Stimulated activated CD8-positive, alpha-beta memory T cell treated with anti-CD3 and anti-CD28 coated beads, Interleukin-4, amount 100 ng/mL, for 4 hours (primary cell): ENCODE measurements at places on chromosomes 6 and 20.

DNA sequence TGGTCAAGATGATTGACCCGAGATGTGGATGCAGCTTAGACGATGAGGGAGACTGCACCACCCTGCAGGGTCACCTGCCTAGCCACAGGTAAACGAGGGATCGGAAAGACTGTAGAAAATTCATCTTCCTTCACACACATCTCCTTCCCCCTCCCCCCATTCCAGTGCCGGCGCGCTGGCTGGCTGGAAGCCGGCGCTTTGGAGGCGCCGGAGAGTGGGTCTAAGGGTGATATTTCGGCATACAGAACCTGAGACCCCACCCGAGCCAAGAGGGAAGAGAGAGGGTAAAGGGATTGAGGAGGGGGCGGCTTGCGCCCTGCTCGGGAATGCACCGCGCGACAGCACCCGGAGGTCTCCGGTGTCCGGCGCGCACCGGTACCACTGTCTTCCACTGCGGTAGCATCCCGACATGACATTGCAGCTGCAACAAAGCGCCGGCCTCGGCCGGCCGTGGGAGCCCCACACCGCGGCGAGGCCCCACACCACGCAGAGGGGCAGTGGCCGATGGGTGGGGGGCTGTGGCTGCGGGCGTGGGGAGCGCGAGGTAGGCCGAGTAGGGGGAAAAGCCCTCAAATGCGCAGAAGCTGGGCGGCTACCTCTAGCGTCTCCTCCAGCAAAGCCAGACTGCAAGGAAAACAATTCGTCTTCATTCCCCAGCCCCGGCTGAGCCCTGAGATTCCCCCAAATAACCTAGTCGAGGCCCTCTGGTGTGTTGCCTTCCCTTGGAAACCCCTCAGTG, 984 bp downstream of the TNFRSF21 start:
- no peak for DNase-seq

DNA sequence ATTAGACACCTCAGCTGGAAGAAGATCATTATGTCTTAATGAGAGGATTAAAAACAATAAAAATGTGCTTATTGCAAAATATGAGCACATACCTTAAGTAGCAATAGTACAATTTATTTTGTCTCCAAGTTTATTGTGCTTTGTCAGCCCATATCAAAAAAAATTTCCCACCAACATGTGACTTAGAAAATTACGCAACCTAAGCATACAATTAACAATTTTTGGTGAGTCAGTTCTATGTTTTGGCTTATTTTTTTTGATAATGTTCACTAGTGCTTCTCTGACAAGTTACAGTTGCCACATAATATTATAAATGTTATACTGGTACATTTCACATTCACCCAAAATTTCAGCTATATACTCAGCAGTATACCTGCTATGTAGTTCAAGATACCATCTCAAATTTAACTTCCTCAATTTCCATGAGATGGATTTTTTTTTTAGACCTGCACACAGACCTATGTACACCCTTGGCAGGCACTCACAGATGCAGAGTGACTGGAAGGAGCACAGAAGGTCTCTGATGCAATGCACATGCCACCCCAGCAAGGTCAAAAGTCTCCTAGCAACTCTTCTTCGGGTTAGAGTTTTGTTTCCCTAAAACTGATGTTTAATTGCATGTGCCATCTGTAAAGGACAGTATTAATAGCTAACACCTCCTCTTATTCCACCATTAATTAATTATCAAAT, 112.4 kb downstream of the PRKN start:
- DNase-seq = no peak

DNA sequence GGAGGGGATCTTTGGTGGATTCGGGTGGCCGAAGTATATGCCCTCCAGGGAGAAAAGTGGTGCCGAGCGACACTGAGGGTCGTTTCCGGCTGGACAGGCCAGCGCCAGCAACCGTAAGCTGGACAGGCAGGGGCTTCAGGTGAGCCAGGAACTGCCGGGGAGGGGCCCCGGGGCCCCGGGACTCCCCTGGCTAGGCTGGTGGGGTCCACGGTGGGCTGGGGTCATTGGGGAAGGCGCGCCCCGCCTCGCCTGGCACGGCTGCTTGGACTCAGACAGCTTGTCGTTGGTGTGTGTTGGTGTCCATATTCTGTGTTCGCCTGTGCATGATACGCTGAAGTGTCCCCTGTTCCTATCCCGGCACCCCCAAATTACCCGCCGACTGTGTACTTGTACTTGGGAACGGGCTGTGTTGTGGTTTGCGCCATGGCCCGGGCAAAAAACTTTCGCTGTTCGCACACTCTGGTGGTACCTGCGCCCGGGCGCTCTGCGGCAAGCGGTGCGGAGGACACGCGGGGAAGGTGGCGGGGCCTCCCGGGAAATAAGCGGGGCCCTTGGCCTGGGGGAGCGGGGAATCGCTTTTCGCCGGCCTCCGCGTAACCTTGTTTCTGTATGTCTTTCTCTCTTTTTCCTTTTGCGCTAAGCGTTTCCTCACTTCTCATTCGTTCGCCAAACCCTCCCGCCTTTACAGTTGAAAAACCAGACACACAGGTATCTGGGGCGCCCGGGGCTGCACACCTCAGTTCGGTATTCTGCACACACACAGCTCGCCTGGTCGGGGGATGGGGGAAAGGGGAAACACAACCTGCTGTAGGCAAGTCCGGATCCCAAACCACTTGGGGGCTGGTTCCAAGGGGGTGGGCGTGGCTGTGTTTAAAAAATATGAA, 3.2 kb downstream of the GNAS start:
- DNase-seq = no peak

- DNase-seq = no peak
Observed at GRCh38 chr6:53326372-53327016, 22.3 kb downstream of the ELOVL5 start.

- DNase-seq = no peak
Observed at GRCh38 chr6:166419286-166419685, 36.5 kb upstream of the MPC1 start.

DNA sequence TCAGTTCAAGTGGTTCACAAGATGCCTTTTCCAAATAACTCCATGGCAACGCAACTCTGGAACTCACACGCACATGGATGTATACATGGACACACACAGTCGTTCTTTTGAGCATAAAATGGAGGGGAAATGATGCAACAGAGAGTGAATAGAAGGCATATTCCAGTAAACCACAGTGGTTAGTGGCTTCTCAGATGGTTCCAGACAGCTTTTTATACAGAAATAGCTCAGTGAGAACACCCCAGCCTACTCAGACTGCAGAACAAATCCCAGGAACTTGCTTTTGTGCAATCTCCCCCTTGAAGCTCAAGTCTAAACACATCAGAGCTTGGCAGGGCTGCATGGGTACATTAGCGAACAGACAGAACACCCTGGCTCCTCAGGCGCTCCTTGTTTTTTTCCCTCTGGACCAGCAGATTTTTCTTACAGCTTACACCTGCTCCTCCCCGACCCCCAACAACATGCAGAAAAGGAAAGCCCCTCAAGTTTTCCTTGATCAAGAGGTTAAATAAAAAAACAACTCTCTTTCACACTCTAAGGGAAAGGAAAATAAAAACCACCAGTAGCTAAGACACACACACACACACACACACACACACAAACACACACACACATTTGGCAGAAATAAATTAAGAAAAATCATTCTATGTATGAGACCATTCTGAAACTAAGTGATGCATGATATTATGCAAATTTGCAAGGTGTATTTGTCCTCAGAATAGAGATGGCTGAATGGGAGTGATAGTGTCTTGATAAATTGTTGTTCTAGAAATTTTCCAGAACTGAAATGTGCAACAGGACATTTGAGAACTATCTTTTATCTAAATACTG, 51.2 kb upstream of the RANBP9 start:
- no peak for DNase-seq

DNA sequence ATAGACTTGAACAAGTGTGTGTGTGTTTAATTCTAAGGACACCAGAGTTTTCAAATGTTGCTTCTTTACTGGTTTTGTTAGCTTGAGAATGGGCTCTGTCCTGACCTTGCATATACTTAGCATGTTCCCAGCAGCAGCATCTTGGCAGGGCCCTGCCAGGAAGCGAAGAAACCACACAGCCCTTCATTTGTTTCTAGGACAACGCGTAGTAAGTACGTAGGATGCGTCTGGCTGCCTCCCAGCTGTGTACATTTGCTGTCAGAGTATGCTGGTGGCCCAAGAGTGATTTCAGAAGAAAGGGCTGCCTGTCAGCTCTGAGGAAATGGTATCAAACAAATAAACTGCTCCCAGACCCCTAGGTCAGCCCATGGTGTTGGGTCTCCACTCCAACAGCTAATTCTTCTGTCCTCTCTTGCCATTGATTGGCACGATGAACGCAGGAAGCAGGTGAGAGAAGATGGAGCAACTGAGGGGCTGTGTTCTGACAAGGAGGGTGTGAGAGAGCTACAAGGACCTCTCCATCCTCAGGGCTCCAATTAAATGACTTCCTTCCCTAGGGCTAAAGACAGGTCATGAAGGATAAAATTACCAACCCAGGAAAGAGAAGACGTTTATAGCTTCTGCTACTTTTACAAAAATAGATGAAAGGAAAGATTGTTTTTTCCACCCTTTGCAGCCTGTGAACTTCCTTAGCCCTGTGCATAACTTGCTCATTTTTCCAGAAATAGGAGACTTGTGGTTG, 55.9 kb upstream of the HDDC2 start:
- DNase-seq = no peak

- no peak for DNase-seq
Observed at GRCh38 chr6:11197850-11198249, 34.6 kb downstream of the NEDD9 start.
